ENCODE measurements at places on chromosomes 13 and 19.

DNA sequence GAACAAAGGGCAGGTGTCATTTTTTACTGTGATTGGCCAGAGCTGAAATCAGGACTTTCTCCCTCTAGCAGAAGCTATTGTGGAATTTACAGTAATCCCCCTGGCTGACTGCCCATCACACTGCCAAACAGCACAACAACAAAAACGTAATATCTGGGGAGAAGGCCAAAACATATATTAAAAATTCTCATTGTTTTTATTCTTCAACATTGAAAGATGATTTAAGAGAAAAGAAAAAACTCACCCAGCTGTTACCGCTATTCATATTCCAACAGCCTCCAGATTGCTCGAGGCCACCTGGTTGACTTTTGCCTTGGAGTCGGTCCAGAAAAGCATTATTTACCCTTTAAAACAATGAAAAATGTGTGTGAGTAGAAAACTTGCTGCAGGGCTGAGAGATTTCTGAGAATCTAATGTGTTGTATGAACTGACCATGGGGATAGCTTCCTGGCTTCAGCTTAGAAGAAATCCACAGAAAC, 97.2 kb downstream of the EPSTI1 start:
- DNase-seq = peak; percentile 85

DNA sequence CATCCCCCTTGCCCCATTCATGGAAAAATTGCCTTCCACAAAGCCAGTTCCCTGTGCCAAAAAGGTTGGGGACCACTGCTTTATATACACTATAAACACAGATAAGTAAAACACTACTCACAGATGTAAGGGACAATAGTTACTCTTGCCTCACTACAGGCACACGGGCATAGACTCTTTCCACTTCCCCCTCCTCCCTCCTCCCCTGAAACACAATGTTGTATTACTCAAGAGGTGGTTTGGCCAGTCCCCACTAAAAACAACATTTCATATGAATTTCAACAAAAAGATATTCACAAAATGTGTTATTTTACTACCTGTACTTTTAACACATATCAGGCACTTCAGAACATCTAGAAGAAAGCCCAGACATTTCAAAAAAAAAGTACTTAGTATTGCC, 45.1 kb downstream of the EPSTI1 start:
- DNase-seq = no peak

DNA sequence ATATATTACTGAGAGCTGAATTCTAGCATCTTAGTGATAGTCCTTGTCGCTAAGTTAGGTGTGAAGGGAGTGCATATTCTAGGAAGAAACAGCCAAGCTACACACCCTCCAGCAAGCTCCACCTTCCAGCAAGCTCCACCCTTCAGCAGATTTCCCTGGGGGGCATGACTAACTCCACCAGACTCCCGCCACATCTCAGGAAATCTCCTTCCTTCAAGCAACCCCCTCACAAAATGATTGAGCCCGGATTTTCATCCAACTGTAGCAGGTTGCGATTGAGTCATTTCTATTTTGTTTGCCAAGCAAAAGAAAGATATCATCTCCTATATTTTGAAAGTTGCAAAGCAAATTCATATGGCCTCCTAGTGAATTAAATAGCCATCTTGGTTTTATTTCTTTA, 162.1 kb upstream of the TMTC4 start:
- DNase-seq = no peak

- DNase-seq = no peak
Observed at GRCh38 chr19:4624733-4625362, 14.5 kb upstream of the TNFAIP8L1 start.

- DNase-seq = no peak
Observed at GRCh38 chr19:29371251-29372090, 154.3 kb upstream of the VSTM2B start.

GRCh38 chr19:12465211-12465610, 19.4 kb downstream of the ZNF709 start:
- DNase-seq = no peak

All from hindlimb muscle (tissue), 1 donor.